ENCODE measurements at places on chromosomes 2 and 18.

GRCh38 chr2:132951008-132951714 lies 281.2 kb upstream of the LYPD1 start:
- no peak for DNase-seq

GRCh38 chr18:1014951-1015624 lies 110.4 kb downstream of the ADCYAP1 start:
- DNase-seq, result no peak

- no peak for DNase-seq
These were observed 38.6 kb upstream of the IHH start for GRCh38 chr2:219099329-219099728.

DNA sequence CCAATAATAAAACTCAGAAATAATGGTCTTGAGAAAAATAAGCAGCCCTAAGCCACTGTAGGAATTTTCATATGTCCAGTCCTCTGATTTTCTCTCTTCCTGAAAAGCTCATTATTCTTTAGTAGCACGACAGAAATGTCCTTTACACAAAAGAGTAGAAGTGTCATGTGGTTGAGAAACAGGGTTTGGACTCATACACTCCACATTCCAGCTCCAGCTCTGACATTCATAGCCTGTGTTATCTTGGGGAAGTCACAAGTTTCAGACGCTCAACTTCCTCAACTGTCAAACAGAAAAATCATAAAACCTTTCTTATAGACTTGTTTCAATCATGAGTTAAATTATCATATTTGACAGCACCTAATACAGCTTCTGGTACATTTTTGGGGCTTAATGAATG lies 511.5 kb downstream of the TNS1 start:
- no peak for DNase-seq

- DNase-seq, result no peak
These were observed 1980.4 kb downstream of the SUCLG1 start for GRCh38 chr2:82478641-82479040.

DNA sequence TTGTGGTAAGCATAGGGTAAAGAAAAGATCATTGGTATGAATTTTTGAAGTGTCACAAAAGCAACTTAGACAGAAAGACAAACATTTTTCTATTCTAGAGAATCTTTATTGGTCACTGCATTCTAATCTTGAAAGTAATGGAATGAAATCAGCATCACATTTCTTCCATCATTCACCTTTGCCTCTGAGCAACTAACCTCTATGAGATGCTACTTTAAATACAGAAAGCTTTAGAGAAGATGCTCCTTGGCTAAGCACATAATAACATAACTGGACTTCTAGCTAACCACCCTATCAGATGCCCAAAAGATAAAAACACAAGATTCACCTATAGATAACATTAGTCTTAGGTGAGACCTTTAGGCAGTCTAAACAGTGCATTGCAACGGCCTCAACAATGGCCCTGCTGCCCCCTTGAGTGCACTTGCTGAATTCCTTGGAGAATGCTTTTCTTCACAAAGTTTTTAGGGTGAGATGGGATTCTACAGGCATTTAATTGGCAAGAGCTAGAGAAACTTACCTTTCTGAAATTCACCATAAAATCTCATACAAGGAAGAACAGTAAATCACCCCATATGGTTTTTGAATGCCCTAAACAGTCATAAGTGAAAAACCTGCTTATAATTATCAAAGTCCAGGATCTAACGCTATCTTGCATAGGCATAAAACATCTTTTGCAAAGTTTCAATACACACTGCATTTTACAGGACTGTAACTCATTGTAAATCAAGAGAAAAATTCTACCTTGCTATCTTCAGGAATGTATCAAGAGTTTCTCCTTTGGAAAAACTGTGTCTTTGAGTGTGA lies 791.3 kb upstream of the CHAC2 start:
- DNase-seq, result no peak

DNA sequence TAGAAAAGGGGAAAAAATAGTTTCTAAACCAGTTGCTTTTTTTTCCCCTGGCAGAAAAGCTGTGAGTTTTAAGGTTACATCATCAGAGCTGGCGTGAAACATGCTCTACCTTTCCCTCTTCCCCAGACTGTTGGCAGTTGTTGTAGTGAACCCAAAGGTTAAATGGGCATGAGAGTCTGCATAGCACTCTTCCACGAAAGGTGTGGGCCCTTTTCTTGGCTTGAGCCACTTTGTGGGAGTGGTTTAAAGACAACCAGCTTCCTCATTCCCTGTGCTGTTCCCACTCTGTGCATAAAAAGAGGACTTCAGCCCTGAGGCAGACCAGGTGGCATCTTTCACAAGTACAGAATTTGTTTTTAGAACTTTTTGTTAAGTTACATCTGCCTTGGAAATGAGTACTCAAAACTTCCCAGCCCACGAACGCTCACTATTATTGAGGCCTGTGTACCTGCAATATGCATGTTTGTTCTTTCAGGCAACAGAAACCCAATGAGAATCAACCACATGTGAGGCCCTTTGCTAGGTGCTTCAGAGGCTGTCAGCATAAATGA lies 243.8 kb downstream of the BABAM2 start:
- DNase-seq, result no peak

DNA sequence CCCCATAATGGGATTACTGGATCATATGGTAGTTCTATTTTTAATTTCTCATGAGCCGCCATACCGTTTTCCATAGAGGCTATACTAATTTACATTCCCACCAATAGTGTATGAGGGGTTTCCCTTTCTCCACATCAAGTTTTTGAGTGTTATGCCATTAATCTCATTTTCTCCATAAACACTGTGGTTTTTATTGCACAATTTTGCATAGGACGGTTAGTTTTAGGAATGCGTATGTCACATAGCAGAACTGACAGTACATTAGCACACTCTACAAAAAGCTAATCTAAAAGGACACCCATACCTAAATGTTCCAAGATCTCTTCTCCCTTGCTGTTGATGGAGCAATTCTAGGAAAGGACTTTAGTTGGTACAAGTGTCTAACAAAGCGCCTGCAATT lies 32.5 kb downstream of the DARS1 start:
- no peak for DNase-seq

DNA sequence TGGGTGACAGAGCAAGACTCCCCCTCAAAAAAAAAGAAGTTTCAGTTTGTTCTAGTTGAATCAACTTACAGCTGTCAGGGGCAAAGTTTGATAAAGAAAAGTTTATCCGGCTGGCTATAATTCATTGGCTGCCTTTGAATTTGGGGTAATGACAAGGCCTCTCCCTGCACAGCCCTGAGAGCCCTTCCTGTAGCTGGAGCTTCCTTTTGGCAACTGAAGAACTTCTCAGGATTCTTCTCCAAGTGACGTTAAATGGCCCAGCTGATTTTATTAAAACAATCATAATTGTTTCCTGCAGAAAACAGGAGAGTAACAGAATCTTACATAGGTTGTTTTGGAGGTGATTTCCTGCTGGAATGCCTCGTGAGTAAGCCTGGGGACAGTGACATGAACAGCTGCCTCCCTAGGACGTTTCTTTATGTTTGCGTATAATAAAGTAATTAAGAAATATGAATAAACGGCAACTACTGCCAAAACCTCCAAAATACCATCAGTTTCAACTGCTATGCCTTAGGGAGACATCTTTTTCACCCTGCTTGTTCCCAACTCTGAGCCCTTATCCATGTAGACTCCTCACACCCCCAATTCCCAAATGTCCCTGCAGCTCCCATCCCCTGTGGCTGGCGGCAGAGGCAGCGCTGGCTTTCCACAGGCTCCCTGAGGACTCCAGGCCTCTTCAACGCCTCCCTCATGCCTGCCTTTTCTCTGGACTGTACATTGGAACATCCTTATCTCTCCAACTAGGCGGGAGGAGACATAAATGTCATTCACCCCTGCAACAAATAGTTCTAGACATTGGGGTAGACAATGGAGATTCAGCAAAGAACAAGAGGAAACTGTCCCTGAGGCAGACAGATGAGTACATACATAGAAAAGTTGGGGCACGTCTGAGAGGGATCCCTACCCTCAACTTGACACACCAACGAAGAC lies 59.2 kb upstream of the FZD7 start:
- DNase-seq, result no peak

- no peak for DNase-seq
These were observed 48.6 kb downstream of the SLC8A1 start for GRCh38 chr2:40403233-40403836.

GRCh38 chr2:144490017-144490416 lies 29.9 kb downstream of the ZEB2 start:
- peak; percentile 37 for DNase-seq

DNA sequence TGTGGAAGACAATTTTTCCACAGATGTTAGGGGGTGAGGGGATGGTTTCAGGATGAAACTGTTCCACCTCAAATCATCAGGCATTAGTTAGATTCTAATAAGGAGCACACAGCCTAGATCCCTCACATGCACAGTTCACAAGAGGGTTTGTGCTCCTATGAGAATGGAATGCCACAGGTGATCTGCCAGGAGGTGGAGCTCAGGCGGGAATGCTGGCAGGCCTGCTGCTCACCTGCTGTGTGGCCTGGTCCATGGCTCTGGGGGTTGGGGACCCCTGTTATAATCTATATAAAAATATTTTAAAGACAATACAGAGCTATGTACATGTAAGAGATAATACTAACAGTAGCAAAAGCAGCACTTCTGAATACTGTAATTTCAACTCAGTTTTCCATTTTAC lies 19.2 kb downstream of the CWC22 start:
- no peak for DNase-seq

- peak; percentile 15 for DNase-seq
These were observed 40.4 kb downstream of the CYRIA start for GRCh38 chr2:16625201-16625729.

DNA sequence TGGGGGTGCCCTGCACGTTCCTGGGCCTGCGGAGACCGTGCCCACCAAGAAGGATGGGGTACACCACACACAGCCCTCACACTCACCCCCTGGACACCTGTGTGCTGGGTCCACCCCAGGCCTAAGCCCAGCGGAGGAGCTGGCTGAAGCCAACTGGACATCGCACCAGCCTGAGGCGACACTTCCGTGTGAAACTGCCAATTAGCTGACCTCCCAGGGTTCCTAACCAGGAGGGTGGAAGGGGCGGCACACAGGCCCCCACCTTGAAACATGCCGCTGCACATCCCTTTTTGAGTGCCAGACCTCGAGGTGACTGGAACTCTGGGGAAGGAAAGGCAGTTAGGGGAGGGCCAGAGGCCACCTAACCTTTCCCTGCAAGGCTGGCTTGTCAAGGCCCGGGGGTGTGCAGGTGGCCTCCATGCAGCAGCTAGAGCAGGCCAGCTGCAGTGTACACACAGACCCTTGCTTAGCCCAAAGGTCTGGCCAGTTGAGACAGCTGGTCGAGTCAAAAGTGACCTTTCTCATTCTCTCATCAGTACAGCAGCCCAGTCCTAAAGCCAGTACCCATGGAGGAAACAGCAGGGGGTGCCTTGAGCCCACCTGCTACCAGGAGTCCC lies 4.5 kb downstream of the STK25 start:
- no peak for DNase-seq

GRCh38 chr2:233350708-233351107 lies 3.6 kb upstream of the DGKD start:
- DNase-seq, result peak; percentile 52

- DNase-seq, result no peak
These were observed 48.6 kb downstream of the UGGT1 start for GRCh38 chr2:128139624-128140023.

DNA sequence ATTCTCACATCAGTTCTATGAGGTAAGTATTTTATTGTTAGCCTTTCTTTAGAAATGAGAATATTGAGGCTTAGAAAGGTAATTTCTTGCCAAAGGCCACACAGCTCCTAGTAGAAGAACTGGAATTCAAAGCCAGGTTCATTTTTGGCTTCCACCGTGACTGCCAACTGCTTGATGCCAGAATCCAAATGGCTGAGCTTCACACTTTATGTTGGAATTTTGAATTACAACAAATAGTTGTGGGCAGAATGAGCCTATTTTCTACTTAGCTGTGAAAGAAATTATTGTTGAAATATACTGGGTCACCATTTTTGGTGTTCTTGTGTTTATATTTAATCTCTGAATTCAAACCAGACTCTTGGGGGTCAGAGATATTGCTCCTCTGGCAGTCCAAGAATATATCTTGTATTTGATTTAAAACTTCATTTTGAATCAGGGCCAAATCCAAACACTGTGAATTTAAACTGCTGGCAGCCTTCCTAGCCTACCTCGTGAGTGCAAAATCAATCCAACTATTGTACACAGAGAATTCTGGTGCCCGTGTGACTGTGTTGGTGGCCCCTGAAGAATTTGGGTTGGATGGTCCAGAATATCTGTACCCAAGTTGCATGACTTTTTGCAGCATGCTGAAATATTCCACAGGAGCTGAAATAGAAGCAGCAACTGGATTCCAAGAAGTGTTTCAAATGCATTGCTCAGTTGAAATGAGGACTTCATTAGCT lies 35.6 kb upstream of the LPIN1 start:
- no peak for DNase-seq

- no peak for DNase-seq
These were observed 75.4 kb downstream of the EPC2 start for GRCh38 chr2:148719941-148720436.

GRCh38 chr18:6543330-6543908 lies 128.7 kb upstream of the L3MBTL4 start:
- no peak for DNase-seq

DNA sequence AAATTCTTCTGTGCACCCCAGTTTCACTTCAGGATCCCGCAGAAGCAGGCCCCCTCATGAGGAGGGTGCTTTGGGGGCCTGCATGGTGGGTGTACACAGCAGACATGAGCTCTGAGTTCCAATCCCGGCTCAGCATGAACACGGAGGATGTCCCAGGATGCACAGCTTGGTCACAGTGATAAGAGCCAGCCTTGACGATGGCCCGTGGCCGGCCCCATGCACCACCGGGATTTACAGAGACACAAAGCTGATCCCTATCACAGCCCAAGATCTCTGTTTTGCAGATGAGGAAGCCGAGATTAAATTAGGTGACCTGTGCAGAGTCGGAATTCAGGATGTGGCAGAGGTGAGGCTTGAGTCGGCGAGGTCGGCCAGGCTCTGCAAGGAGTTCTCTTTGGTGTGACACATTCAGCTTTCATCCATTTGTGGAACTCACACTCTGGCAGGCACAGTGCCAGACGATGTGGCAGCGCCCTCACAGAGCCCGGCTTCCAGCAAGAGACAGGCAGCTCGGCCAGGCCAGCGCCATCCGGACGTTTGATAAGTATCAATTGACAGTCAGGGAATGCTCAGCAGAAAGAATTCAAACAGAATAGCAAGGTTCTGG lies 456.3 kb upstream of the MYT1L start:
- no peak for DNase-seq

GRCh38 chr2:108565778-108566375 lies 31.6 kb downstream of the LIMS1 start:
- peak; percentile 21 for DNase-seq

DNA sequence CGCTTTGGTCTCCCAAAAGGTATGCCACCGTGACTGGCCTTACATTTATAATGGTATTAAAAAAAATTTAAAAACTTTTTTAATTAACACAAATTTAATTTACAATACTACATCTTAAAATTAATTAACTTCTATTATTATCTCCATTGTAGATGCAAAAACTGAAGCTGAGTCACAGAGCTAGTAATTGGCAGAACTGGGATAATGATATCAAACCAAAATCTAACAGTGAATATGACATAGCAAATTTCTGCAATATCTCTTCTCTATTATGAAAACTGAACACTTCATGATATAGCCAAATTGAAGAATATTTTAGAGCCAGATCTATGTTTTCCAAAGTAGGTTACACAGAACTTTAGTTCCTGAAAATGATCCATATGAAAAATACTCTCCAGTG lies 66.4 kb upstream of the CHAC2 start:
- no peak for DNase-seq

- DNase-seq, result no peak
These were observed 104.4 kb upstream of the CDC42EP3 start for GRCh38 chr2:37775908-37776250.

- DNase-seq, result no peak
These were observed 122.9 kb upstream of the ID2 start for GRCh38 chr2:8558956-8559355.

Data from CD4-positive, alpha-beta T cell treated with Interleukin-4 for 4 hours (primary cell).